ENCODE measurements at places on chromosomes 3 and 15.

- DNase-seq: no peak
Observed at GRCh38 chr3:102466001-102466400, 31.2 kb downstream of the ZPLD1 start.

DNA sequence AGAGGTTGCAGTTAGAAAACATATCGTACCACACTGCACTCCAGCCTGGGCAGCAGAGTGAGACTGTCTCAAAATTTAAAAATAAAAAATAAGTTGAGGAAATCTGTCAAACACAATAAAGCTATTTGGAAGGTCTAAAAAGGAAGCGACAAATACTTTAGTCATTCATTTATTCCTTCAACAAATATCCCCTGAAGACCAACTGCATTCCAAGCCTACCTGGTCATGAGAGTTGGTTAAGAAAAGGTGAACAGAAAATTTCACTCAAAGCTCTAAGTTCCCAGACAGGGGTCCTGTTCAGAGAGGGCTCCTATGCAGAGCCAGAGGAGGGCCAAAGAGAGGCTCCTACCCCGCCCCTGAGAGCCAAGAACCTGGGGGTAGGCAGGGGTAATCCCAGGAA lies 15.4 kb upstream of the PRKAR2A start:
- DNase-seq: no peak

- DNase-seq: peak; percentile 44
Observed at GRCh38 chr15:32828507-32829186, 110.8 kb downstream of the GREM1 start.

GRCh38 chr3:21449738-21450137 lies 301.3 kb downstream of the ZNF385D start:
- no peak for DNase-seq

DNA sequence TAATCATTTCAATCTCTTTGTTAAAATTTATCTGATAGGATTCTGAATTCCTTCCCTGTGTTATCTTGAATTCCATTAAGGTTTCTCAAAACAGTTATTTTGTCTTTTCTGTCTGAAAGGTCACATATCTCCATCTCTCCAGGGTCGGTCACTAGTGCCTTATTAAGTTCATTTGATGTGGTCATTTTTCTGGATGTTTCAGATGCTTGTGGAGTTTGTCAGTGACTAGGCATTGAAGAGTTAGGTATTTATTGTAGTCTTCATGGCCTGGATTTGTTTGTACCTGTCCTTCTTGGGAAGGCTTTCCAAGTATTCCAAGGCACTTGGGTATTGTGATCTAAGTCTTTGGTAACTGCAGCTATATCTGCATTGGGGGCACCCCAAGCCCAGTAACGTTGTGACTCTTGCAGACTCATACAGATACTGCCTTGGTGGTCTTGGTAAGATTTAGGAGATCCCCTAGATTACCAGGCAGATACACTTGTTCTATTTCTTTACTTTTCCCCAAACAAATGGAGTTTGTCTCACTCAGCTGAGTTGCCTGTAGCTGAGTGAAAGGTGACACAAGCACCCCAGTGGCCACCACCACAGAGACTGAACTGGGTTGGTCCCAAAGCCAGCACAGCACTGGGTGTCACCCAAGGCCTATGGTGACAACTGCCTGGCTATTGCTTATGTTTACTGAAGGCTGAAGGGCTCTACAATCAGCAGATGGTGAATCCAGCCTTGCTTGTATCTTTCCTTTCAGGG lies 18.9 kb upstream of the SLC27A2 start:
- DNase-seq: no peak

GRCh38 chr3:195210266-195210973 lies 60.5 kb downstream of the XXYLT1 start:
- DNase-seq: no peak

DNA sequence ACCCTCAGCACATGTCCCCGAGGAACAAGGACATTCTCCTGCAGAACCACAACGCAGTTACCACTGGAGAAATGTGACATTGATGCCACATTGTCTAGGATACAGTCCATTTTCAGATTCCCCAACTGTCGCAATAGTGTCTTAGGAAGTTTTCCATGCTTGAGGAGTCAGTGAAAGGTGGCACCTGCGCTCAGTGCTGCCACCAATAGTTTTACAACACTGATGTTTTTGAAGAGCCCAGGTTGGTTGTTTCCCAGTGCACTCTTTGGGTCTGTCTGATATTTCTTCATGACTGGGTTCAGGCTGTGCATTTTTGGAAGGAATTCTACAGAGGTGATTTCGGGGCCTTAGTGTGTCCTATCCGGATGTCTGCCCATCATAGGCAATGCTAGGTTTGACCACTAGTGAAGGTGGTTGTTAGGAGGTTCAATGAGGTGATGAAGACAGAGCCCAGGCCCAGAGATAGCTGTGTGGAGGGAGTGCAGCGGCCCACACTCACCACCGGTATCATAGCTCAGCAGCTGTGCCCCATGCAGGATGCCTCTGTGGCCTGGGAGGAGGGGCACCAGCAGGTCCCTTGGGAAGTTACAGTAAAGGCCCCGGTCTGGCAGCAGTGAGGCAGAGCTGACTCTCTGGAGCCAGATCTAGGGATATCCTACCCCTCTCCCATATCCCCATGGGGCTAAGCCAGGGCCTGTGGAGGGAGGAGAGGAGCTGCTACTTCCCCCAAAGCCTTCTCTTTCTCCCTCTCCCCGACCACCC lies 96.6 kb downstream of the DNAJB8 start:
- no peak for DNase-seq

GRCh38 chr3:183636221-183637105 lies 1.0 kb downstream of the KLHL24 start:
- peak; percentile 92 for DNase-seq

DNA sequence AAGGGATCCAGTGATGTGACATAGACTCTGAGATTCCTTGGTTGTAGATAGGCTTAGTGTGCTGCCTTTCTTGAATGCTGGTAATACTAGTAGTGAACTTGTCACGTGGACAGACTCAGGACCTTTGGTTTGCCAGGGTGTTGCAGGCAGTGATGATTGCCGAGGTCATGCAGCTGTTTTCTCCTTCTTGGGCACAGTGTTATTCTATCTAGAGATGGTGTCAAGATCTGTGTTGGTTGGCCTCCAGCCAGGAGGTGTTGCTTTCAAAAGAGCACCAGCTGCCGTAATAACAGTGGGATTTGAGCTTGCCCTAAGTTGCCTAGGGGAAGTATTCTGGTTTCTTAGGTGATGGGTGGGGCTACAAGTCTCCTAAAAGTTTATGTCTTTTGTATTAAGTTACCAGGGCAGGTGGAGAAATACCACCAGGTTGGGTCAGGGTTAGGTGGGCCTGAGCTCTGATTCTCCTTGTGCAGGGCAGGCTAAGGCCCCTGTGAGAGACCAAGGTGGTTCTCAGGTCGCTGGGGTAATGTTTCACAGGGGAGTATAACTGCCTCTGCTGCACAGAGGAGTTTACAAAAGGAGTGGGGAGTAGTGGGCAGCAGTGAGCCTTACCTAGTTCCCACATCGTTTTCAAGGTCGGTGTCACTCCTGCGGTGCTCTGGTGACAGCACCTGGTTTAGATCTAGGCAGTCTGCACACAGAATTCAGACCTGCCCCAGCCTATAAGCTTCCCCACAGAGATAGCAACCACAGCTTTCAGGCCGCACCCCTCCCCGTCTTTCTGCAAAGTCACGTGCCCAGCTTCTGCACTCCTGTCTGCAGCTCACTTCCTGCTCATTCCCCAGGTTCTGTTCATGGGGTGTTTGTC lies 350.3 kb downstream of the DOCK3 start:
- no peak for DNase-seq

DNA sequence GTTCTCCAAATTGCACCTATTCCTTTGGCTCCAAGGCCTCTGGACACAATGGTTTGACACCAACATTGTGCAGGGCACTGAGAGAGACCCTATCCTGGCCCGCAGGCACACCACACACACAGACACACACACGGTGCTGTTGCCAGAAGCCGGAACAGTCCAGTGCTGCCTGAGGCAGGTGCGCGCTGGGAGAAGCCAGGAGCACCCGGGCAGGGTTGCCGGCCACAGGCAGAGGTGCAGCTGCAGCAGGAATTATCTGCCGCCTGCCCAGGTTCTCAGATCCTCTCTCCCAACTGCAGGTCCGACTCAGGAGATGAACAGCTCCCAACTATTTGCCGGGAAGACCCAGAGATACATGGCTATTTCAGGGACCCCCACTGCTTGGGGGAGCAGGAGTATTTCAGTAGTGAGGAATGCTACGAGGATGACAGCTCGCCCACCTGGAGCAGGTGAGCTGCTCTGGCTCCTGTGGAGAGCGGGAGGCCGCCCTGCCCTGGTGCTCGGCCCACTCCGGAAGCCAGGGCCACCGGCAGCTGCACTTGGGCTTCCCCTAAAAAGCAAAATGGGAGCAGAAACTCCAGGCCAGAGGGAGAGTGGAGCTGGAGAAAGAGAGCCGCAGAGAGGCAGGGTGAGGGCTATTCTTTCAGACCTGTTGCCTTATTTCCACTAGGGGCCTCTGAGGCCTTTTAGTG lies 42.9 kb downstream of the CHDH start:
- no peak for DNase-seq

DNA sequence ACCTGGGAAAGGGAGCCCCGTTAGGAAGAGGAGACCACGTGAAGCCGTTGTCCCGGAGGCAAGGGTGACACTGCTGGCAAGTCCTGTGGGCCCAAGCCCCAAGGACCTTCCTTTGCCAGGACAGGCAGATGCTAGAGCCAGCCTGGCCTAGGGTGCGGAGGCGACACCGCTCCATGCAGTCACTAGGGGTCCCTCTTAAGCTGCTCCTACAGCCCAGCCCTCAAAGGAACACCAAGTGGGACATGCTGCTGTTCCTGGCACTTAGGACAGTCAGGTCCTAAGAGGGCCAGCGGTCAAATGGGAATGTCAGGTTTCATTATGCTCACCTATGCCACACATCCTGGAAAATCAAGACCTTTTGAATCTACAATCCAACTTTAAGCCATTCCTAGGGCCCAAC lies 59.7 kb downstream of the RPN1 start:
- DNase-seq: no peak

- DNase-seq: no peak
Observed at GRCh38 chr3:186493525-186494255, 50.5 kb downstream of the CRYGS start.

GRCh38 chr15:79593119-79593869 lies 161.2 kb downstream of the MINAR1 start:
- DNase-seq: no peak

DNA sequence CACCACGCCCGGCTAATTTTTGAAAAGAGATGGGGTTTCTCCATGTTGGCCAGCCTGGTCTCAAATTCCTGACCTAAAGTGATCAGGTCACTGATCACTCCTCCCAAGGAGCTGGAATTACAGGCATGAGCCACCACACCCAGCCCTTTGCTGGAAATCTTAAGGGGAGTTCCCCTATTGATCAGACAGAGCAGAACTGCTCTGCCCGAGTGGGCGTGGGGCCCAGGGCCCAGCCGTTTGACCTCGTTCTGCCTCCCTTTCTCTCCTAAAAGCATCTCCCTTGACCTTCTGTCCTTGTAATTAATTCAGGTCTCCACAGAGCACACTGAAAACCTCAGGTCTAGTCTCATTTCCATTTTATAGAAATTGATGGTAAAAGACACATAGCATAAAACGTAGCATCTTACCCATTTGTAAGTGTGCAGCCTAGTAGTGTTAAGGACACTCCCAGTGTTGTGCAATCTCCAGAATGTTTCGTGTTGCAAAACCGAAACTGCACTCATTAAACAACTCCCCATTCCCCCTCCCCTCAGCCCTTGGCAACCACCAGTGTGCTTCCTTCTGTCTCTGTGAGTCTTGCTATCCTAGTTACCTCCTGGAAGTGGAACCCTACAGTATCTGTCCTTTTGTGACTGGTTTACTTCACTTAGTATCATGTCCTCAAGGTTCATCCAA lies 89.3 kb downstream of the SLCO3A1 start:
- DNase-seq: no peak

GRCh38 chr3:72065872-72066641 lies 281.1 kb upstream of the PROK2 start:
- DNase-seq: no peak

GRCh38 chr3:139533781-139534454 lies 5.6 kb downstream of the RBP1 start:
- no peak for DNase-seq

DNA sequence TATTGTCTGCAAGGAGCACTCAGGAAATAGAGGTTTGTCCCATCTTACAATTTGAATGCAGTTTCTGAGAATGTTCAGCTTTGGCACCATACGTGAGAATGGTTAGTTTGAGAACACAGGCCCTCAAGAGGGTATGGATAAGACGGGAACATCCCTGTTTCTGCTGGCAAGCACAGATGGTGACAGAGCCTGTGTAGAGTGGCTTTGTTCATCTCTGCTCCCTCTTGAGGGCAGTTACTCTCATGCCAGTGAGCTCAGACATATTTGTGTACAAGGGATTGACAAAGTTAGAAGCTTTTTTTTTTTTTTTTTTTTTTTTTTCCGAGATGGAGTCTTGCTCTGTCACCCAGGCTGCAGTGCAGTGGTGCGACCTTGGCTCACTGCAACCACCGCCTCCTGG lies 71.5 kb upstream of the FILIP1L start:
- no peak for DNase-seq
